Astrocyte (in vitro differentiated cells and primary cell): ENCODE measurements at places on chromosomes 4 and X. TPM values are rescaled to one million over a fixed set of nuclear protein-coding genes. Genes with fewer than 3 reads are reported as not detected.

DNA sequence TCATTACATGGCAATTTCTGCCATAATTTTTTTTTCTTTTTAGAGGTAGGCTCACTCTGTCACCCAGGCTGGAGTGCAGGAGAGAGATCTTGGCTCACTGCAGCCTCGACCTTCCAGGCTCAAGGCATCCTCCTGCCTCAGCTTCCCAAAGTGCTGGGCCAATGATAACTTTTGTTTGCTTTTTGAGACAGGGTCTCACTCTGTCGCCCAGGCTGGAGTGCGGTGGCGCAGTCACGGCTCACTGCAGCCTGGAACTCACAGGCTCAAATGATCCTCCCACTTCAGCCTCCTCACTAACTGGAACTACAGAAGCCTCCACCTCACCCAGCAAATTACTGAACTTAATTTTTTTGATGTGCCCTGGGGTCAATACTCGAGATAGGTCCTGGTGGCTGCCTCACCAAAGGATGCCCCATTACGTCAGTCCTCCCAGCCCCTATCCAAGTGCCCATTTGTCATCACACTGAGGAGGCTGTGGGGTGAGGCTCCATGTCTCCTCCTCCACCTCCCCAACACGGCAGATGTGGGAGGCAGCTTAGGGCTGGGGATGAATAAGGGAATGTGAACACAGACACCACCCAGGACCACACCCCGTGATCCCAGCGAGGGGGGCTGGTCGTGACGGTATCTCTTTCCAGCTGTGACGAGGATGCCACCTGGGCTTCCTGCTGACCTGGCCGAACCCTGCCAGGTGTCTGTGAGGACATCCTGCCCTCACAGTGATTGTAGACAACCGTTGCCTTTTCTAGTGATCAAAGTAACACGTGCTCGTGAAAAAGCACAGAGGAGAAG lies 12.4 kb upstream of the NKX1-1 start:
- H3K36me3 ChIP-seq: no peaks in the 10 kb centered on the region
- H3K4me1 ChIP-seq: no peaks in the 10 kb centered on the region
- H3K4me3 ChIP-seq: no peak overlapping the region
- no peak for DNase-seq

GRCh38 chrX:123422875-123423274 lies 238.8 kb downstream of the GRIA3 start:
- H3K27me3 ChIP-seq: no peaks in the 10 kb centered on the region
- no peak overlapping the region for H3K4me3 ChIP-seq
- no peaks in the 10 kb centered on the region for H3K36me3 ChIP-seq
- no peak for DNase-seq
- peaks cover 11% of the 10 kb centered on the region for H3K4me1 ChIP-seq

GRCh38 chr4:971666-972500 lies 1.5 kb downstream of the DGKQ start:
- H3K27ac ChIP-seq: no peak overlapping the region
- DNase-seq: no peak
- H3K36me3 ChIP-seq: no peaks in the 10 kb centered on the region

DNA sequence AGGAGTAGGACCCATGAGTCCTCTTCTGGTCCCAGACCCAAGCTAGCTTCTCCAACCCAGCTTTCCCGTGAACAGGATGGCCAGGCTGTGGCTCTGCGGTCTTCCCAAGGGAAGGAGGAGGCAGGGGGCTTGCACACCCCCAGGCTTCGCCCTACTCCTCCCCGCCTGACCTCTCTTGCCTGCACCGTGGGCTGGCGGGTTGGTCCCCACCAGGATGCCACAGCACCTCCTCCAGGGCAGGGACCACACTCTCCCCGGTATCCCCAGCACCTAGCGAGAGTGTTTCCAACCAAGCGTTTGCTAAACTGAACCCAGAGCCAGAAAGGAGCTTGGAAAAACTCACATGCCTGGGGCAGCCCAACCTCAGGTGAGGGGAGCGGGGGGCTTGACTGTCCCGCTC lies 9.0 kb upstream of the S100P start:
- no peaks in the 10 kb centered on the region for H3K36me3 ChIP-seq
- H3K4me1 ChIP-seq: peaks cover 18% of the 10 kb centered on the region
- H3K27ac ChIP-seq: no peak overlapping the region
- H3K27me3 ChIP-seq: no peaks in the 10 kb centered on the region
- H3K4me3 ChIP-seq: no peak overlapping the region

DNA sequence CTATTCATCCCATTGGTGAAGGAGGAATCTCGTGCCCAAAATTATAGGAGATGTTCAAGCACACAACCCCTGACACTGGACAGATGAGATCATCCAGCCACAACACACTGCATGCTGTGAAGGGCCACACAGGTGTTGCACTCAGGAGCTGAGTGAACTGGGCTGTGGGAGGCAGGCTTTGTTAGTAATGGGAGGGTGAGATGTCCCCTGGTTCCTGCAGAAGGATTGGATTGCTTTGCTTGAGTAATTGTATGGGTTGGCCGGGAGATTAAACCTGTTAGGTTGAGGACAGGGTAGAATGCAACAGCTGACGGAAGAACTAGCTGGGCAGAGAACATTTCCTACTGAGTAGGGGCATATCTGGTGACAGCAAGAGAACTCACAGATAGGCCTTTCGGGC lies 152.2 kb downstream of the TACR3 start:
- no peaks in the 10 kb centered on the region for H3K36me3 ChIP-seq
- H3K27me3 ChIP-seq: no peaks in the 10 kb centered on the region
- no peak for DNase-seq
- H3K4me3 ChIP-seq: no peak overlapping the region
- no peaks in the 10 kb centered on the region for H3K4me1 ChIP-seq

DNA sequence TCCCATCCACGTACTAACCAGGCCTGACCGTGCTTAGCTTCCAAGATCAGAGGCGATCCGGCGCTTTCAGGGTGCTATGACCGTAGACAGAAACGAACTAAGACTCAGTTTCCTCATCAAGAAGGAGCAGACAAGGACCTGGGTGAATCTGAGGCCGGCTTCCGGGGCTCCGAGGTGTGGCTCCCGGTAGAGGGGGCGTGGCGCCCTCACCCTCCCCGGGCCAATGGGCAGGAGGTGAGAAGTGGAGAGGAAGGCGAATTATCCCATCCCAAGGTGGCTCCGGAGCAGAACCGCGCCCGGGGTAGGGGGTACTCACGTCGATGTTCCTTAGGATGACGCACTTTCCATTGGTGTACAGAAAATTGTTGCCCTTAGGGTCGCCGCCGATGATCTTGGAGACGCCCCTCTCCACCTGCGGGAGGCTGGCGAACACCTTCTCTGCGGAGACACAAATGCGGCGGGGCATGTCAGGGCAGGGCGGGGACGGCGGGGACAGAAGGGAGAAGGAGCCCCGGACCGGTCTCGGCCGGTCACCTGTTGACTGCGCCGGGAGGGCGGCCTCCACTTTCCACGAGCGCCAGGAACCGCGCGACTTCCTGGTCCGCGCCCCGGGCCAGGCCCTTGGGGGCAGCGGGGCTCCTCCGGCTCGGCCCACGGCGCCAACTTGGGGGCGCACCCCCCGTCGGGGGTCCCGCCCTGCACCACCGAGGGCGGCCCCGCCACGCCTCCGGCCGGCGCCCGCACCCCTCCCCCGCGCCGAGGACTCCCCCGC lies 616 bp downstream of the WDR1 start:
- H3K27me3 ChIP-seq: no peaks in the 10 kb centered on the region
- H3K4me1 ChIP-seq: peaks cover 40% of the 10 kb centered on the region
- no peak for DNase-seq
- H3K27ac ChIP-seq: peak overlapping the region; percentile 62
- peak overlapping the region; percentile 84 for H3K4me3 ChIP-seq
- H3K36me3 ChIP-seq: peaks cover 29% of the 10 kb centered on the region

- no peak overlapping the region for H3K4me3 ChIP-seq
- no peak for DNase-seq
- no peaks in the 10 kb centered on the region for H3K36me3 ChIP-seq
- no peaks in the 10 kb centered on the region for H3K27me3 ChIP-seq
Measured at GRCh38 chrX:132712350-132712749, 223.5 kb upstream of the MBNL3 start.

DNA sequence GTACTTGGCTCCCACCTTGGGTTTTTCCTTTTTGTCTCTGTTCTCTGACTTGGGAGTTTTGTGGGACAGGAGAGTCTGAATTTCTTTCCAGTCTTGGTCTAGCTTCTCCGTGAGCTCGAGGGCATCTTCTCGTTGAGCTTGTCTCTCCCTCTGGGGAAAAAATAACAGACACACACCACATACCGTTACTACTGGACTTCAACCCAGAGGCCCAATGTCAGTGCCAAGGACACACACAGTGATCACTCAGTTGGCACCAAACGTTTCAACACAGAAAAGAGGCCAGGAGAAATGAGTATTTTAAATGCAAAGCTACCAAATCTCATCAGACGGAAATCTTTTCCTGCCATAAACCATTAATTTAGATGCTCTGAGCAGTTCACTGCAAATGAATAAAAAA lies 9.7 kb downstream of the NOP14 start:
- H3K27ac ChIP-seq: no peak overlapping the region
- H3K4me1 ChIP-seq: peaks cover 9% of the 10 kb centered on the region
- H3K36me3 ChIP-seq: peaks cover 48% of the 10 kb centered on the region
- H3K4me3 ChIP-seq: no peak overlapping the region

DNA sequence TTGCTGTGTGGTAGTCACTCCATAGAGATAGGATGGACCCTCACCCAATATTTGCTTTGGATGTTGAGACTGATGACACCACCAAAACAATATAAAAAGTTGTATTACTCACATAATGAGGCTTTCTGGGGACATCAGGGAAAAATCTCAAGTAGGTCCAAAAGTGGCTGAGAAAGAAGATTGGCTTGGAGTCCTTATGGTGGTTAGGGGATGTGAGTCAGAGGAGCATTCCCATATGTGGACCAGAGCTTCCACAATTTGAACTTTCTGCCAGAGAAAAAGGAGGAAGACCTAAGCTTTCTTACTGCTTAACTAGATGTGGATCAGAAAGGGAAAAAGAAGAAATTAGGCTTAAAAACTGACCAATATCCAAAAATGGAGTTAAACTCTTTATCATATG lies 460.5 kb downstream of the SH3BGRL start:
- no peaks in the 10 kb centered on the region for H3K27me3 ChIP-seq
- H3K4me1 ChIP-seq: no peaks in the 10 kb centered on the region
- DNase-seq: peak; percentile 34
- H3K36me3 ChIP-seq: no peaks in the 10 kb centered on the region
- no peak overlapping the region for H3K4me3 ChIP-seq

GRCh38 chrX:49291615-49292337 lies 11.7 kb upstream of the GAGE10 start:
- no peak overlapping the region for H3K27ac ChIP-seq
- H3K27me3 ChIP-seq: no peaks in the 10 kb centered on the region
- DNase-seq: peak; percentile 16

LARP7 gene
- 31.7 and 33.9 TPM in 2 replicates for total RNA-seq

XG gene
- 0.30 TPM in 1 of 2 replicates, not detected in the other for total RNA-seq

YIPF7 gene
- total RNA-seq: 0.30 and 0.31 TPM in 2 replicates

HERC5 gene
- total RNA-seq: 23.0 and 27.3 TPM in 2 replicates
